Renal pelvis (tissue), 12 donors: ENCODE measurements at places on chromosomes 6 and 20. TPM values are rescaled to one million over a fixed set of nuclear protein-coding genes. Genes with fewer than 3 reads are reported as not detected.

Gene ARFGEF3
- 5.7 TPM for polyA plus RNA-seq

- DNase-seq: no peak
Measured at GRCh38 chr6:119183457-119183856, 105.0 kb upstream of the FAM184A start.

GRCh38 chr6:129492260-129492659 lies 217.7 kb downstream of the ARHGAP18 start:
- no peak for DNase-seq

DNA sequence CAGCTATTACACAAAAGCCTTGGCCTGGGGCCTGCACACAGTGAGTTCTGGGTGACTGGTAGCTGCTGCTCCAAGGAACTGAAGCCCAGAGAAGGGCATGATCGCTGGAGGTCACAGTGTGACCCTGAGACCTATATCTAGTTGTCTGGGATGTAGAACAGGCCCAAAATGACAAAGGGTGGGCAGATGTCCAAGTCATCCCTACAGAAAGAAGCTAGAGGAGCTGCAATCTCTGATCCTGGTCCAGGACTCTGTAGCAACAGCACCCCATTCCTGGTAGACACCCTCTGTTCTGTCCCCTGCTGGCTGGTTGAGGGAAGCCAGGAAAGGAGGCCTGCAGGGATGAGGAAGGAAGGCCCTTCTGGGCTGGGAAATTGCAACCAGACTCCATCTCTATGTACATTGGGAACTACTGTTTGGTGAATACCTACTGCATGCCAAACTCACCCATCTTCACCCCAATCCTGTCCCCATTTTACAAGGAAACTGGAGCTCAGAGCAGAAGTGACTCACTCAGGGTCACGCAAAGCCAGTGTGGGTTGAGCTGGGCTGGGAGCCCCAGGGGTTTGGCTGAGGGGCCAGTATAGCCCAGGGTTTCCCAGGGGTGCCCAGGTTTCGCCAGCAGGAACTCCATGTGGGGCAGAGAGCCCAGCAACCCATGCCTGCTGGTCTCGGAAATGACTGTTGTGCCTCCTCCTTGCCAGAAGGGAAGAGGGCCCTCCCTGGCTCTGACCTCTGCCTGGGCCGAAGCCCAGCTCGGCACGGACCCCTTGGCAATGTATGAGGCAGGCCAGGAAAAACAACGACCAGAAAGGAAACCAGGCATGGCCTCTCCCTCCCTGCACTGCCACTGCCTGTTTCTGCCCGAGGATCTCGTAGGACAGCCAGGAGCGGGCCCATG lies 44.9 kb upstream of the TLDC2 start:
- DNase-seq: no peak

- DNase-seq: peak; percentile 33
Measured at GRCh38 chr6:149563928-149564325, 2.2 kb upstream of the GINM1 start.

GRCh38 chr20:2052741-2053140 lies 48.9 kb upstream of the STK35 start:
- DNase-seq: no peak

Gene HLA-B
- 104 TPM for polyA plus RNA-seq

DNA sequence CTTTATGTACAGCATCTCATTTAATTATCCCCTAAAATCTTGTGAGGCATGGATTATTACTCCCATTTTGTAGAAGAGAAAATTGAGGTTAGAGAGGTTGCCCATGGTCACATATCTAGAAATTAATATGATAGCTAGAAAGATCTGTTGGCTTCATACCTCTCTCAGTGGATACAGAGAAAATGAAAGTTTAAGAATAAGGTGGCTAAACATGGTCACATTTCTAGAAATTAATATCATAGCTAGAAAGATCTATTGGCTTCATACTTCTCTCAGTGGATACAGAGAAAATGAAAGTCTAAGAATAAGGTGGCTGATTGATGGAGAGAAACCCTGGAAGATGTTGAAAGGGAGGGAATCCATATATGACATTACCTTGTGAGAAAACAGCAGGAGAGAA lies 260.7 kb upstream of the MAN1A1 start:
- DNase-seq: no peak

- DNase-seq: no peak
Measured at GRCh38 chr6:87101067-87101466, 6.2 kb upstream of the CGA start.

DNA sequence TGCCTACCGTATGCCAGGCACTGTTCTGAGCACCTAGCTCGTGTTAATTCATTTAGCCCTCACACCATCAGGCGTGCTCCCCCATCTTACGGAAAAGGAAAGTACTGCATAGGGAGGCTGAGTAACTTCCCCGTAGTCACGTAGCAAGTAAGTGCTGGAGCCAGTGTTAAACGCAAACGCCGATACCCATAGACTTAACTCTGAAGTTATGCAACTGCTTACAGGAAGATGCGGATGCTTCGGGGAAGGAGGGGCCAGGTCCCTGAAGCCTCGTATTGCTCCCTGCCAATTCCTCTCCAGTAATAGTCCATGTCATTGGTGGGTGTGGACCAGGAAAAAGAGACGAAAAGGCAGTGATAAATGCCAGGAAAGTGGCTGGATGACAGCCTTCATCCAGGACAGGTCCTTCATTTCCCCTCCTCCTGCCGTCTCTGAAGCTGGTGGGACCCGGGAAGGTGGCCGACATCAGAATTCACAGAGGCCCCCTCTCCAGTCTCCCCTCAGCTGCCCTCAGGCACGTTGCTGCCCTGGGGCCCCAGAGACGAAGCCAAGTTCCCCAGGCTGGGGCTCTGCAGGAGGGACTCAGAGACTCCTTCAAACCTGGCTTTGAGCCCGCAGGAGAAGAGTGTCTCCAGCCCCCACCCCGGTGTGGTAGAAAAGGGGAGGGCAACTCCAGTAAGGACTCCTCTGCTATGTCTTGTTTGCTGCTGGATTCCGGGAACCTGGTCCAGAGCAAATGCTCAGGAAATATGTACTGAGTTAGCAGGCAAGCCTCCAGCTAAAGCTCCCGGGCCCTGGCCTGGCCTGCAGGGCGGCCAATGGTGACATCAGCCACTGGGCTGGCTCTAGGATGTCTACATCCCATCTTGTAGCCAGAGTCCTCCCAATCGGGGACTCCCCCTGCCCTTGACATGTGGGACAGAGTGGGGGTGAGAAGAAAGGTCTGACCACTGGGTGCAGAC lies 37.8 kb downstream of the RAB44 start:
- DNase-seq: no peak

- DNase-seq: no peak
Measured at GRCh38 chr6:49327005-49327404, 136.0 kb downstream of the MMUT start.

- no peak for DNase-seq
Measured at GRCh38 chr6:386688-387266, 4.8 kb upstream of the IRF4 start.

- DNase-seq: no peak
Measured at GRCh38 chr6:34556031-34556471, at the start of gene SPDEF. TSS of gene SPDEF (minus strand) at chr6:34556329. CDS start at chr6:34544455, 11,874 bp downstream.

- no peak for DNase-seq
Measured at GRCh38 chr6:80210618-80211017, 104.1 kb downstream of the BCKDHB start.

GRCh38 chr6:16256781-16257180 lies 18.4 kb downstream of the GMPR start:
- no peak for DNase-seq

GRCh38 chr20:52683761-52684160 lies 288.4 kb upstream of the TSHZ2 start:
- no peak for DNase-seq

DNA sequence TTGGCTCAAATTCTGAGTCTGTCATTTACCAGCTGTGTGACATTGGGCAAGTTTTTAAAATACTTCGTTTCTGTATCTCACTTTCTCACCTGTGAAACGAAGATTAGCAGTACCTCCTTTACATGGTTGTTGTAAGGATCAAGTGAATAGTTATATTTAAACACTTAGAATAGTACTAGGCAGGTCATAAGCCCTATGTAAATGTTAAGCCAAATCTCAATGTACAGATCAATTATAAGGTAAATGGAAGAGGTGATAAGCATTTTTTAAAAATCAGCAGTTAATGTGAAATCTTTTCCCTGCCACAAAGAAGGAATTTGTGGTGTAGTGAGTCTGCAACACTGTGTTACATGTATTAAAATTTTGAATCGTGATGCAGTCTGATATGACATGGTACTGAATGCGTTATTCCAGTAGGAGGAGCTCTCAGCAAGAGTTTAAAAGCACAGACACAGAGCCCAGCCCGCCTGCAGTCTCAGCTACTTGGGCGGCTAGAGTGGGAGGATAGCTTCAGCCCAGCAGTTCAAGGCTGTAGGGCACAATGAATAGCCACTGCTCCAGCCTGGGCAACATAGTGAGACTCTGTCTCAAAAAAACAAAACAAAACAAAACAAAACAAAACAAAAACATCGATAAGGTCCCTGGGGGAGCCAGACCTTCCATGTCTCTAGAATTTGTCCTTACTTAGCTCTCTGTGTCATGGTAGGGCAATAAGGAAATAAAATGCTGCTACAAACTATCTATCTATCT lies 46.0 kb downstream of the GTF2H5 start:
- peak; percentile 60 for DNase-seq

Gene GHRH
- not detected for polyA plus RNA-seq

- DNase-seq: no peak
Measured at GRCh38 chr6:123053602-123054225, 57.7 kb downstream of the CLVS2 start.

DNA sequence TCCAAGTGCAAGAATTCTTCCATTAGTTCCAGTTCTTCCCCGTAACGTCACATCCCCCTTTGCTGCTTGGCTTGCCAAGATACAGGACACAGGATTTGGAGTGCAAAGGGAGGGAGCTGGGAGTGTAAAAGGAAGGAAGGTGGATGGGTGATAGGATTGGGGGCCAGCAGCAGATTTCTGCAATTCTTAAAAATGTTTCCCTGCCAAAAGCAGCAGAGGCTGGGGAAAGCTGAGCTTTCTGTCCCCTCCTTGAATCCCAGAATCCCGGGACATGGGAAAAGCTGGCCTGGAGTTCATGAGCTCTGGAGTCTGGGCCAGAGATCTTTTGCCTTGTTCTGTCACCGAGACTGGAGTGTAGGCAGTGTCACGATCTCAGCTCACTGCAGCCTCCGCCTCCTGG lies 60.0 kb upstream of the EPB41L1 start:
- DNase-seq: no peak

Gene CBLN4
- polyA plus RNA-seq: 1.8 TPM

Gene BMP5
- polyA plus RNA-seq: 2.8 TPM

- DNase-seq: no peak
Measured at GRCh38 chr6:7127680-7128079, 19.9 kb downstream of the RREB1 start.

DNA sequence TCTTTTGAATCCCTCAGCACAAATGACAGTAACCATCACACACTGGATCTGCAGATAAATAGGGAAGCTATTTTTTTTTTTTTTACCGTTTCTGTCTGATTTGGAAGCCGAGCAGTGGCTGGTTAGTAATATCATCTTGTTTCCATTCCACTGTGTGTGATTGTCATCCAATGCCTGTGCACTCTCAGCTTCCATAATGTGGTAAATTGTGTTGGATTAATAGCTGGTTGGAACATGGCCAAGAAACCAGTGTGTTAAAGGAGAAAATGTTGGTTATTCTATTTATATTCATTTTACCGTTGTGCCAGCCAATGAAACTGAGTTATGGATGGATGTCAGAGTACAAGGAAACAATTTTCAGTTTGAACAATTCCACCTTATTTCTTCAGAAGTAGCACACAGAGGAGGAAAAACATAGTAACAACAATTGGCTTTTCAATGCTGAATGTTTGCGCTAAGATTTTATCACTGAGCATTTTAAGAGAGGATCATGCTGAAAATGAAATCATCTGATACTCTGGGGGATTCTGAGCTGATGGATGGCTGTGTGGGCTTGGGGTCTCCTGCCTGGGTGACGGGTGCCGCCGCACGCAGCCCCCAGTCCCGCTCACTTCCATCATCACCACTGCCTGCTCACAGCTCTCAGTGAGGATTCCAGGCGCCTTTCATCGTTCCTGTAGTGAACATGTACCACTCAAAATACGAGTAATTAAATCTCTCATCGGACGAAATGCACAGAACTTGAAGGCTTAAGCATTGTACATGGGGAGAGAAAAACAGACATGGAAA lies 40.7 kb upstream of the EXOC2 start:
- DNase-seq: no peak

- no peak for DNase-seq
Measured at GRCh38 chr6:8513174-8513573, 77.8 kb upstream of the SLC35B3 start.
